Gastrocnemius medialis (tissue), 4 donors: ENCODE measurements at places on chromosomes 7 and 10.

- no peaks in the 10 kb centered on the region for H3K27me3 ChIP-seq
- peaks cover 7% of the 10 kb centered on the region for H3K4me1 ChIP-seq
- H3K4me3 ChIP-seq: no peak overlapping the region
- DNase-seq: no peak
- no peak overlapping the region for H3K27ac ChIP-seq
Measured at GRCh38 chr10:33031815-33032653, 74.0 kb upstream of the ITGB1 start.

DNA sequence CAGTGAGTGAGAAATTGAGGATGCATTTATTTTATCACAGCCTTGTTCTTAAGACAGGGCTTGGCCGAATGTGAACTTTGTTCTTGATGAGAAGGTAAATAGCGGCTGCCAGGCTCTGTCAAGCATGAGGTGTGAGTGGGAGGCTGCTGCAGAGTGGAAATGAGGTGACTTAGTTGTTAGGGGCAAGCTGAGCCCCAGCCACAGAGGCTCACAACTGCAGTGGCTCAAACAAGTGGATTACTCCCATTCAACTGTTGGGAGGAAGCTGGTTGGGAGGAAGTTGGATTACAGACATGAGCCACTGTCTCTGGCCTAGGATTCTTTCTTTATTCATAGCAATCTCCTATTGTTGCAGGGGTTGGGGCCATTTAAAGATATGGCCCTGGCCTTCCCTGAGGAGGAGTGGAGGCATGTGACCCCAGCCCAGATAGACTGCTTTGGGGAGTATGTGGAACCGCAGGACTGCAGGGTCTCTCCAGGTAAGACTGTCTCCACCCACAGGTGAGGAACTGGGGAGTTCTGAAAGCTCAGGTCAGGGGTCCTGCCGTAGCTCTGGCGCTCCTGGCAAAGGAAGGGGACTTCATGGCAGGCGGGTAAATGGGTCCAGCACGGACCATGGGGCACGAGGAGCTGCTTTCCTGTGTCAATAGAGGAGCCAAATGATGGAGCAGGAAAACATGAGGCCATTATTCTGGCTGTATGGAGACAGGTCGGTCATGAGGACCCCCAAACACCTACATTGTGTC, 7.1 kb downstream of the ZSCAN25 start:
- H3K27ac ChIP-seq: no peak overlapping the region
- H3K27me3 ChIP-seq: no peaks in the 10 kb centered on the region
- no peaks in the 10 kb centered on the region for H3K4me1 ChIP-seq
- no peak for DNase-seq
- H3K36me3 ChIP-seq: no peaks in the 10 kb centered on the region

DNA sequence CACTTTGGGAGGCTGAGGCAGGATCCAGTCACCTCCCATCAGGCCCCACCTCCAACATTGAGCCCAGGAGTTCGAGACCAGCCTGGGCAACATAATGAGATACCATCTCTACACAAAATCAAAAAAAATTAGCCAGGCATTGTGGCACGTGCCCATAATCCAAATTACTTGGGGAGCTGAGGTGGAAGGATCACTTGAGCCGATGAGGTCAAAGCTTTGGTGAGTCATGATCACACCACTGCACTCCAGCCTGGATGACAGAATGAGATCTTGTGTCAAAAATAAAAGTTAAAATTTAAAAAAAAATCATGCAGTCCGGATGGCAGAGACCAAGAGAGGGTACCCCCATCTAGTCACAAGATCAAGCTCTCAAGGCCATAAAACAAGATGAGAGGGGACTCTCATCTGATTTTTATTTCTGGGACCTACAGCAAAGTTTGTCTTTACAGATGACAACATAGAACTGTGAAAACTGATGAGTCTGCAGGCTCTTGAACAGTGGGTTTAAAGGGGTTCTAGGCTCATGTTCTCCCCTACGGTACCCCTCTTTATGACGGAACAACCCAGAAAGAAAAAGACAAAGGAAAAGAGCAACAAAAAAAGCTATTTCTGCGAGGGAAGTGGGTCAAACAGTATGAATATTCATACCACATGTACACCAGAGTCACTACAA, 28.9 kb upstream of the CREB3L2 start:
- DNase-seq: no peak
- H3K36me3 ChIP-seq: no peaks in the 10 kb centered on the region
- no peaks in the 10 kb centered on the region for H3K4me1 ChIP-seq
- no peak overlapping the region for H3K4me3 ChIP-seq

DNA sequence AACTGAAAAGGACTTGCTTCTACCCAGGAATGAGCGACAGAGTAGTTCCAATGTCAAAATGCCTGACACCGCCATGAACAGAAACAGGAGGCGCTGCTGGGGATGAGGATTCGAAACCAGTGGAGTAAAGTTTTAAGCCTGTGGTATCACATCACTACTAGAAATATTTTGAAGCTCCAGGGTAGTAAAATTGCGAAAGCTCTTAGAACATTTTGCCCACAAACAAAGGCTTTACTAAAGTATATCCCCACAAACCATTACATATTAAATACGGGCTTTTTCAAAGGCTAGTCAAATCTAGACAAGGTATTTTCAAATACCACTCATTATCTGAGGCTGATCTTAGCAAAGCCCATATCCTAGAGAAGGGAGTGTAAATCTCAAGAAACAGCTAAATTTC, 2.4 kb downstream of the PRDX3 start:
- H3K27me3 ChIP-seq: no peaks in the 10 kb centered on the region
- peak overlapping the region; percentile 97 for H3K27ac ChIP-seq
- DNase-seq: no peak
- peaks cover 24% of the 10 kb centered on the region for H3K4me1 ChIP-seq
- no peak overlapping the region for H3K4me3 ChIP-seq
- no peaks in the 10 kb centered on the region for H3K36me3 ChIP-seq

- H3K4me3 ChIP-seq: no peak overlapping the region
- no peaks in the 10 kb centered on the region for H3K4me1 ChIP-seq
- no peak overlapping the region for H3K27ac ChIP-seq
- DNase-seq: no peak
- H3K27me3 ChIP-seq: peaks cover 3% of the 10 kb centered on the region
Measured at GRCh38 chr10:130924138-130924819, 387.2 kb downstream of the TCERG1L start.
